M059J (cell line): ENCODE measurements at places on chromosomes 12 and 14.

GRCh38 chr14:64641760-64642159 lies 62.5 kb upstream of the PLEKHG3 start:
- DNase-seq, result no peak

- peak; percentile 34 for DNase-seq
These were observed 82.6 kb upstream of the ARHGAP5 start for GRCh38 chr14:31994391-31995033.

DNA sequence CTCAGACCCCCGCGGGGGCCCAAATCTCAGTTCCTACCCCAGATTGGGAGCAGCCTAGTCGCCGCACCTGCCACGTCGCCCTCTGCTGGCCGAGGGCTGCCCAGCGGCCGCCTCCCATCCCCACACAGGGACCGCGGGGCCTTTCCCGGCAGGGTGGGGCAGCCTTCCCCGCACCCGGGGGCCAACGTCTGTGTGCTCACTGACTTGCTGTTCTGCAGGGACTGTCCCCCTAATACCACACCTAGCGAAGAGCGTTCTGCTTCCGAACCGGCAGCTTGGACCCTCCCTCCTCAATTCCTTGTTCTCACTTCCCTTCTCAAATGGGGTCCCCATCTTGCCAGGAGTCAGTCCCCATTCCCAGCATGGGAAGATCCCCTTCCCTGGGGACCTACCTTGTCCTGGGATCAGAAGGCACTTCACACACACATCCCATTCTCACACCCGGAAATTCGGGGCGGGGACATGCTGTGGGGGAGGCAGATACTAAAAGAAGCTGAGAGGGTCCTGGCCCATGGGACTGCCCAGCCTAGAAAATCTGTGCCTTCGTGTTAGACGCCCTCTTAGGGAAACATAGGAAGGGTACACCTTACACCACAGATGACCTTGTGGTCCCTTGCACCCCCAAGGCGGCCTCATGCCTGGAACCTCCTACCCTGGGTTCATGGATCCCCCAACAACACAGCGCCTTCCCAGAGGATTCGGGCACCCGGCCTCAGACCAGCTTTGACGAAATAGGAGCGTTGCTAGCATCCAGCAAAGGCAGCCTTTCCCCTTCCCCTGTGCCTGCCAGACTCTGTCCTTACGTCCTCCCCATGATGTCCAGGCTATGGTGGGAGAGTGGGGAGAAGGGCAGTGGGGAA lies 16.4 kb downstream of the ACVRL1 start:
- DNase-seq, result no peak

DNA sequence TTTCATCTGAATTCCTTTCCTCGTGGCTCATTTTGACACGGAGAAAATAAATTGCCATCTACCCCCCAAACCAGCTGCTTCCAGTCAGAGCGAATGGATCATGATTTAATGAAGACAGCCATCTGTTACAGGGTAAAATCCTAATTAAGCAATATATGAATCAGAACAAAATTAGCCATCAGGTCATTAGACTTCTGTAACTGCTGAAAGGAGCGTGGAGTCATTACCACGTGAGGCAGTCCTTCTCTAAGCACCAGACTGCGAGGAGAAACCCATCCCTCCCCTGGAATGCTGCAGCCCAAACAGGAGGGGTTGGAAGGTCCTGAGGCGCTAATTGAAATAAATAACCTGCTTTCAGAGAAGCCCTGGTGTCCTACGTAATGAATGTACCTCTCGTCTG lies 51.1 kb upstream of the TCL1A start:
- no peak for DNase-seq

DNA sequence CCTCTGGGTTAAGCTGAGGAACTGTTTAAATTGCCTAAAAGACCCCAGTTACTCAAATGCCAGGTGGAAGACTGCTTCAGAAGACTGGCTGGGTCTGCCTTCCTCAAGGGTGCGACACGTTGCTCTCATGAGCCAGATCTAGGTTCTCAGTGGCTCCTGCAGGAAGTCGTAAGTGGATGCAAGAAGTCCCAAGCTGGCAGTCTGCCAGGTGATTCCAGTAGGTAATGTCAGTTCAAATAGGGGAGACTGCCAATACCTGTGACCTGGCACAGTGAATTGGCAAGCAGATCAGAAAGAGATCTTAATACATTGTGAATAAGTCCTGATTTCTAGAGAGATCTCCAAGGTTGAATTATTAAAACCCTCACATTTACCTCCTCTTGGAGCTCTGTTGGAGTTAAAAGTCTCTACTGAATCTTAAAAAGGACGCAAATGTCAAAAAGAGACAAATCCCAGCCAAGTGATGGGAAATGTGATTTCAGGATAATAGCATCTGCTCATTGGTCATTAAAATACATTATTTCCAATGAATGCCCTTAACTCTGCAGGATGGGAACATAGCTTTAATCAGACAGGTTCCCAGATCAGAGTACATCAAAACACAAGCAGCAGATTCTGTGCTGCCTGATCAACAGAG lies 98.8 kb upstream of the FRMD6 start:
- peak; percentile 70 for DNase-seq

- peak; percentile 16 for DNase-seq
These were observed 50.7 kb downstream of the TPCN1 start for GRCh38 chr12:113271853-113272561.

GRCh38 chr14:100282766-100283419 lies 23.4 kb downstream of the SLC25A29 start:
- peak; percentile 55 for DNase-seq

GRCh38 chr12:132525833-132526455 lies 36.0 kb downstream of the FBRSL1 start:
- DNase-seq, result no peak
